ENCODE measurements at places on chromosomes 5 and 9.

GRCh38 chr5:135150767-135151166 is 116.7 kb upstream of the PITX1 start:
- no peak for DNase-seq

GRCh38 chr5:107449369-107449768 is 221.4 kb downstream of the EFNA5 start:
- DNase-seq = no peak

GRCh38 chr5:138472353-138472752 is 7.1 kb downstream of the EGR1 start:
- DNase-seq = no peak

DNA sequence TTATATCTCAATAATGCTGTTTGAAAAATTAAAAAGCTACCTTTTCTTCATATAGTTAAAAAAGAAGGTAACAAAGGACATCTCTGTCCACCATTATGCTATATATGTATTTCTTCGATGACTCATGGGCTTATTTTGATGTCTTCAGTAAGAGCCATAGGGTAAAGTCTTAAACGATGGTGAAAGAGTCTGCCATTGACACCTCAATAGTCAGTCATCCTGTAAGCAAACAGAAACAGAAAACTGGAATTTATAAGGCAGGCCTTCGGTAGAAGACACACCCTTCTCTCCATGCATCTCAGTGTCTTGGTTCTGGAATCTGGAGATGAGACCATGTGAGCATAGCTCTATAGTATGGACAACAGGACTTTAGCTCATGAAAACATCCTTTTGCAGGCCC is 87.0 kb upstream of the ZNF462 start:
- no peak for DNase-seq

DNA sequence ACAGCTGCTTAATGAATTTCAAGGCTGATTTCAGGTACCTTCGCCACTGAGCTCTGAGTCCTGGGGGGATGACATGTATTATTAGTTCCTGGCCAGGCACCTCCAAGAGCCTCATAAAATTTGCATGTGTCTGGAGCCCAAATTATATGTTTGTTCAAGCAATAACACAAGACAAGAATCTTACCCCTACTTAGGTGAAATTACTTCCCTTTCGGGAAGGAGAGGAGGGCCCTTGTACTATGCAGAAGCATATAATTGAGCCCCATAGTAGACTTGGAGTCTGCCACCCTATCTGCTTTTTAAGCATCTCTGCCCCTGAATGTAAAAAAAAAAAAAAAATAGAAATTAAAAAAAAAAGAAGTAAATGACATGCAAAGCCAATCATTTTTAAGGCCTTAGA is 13.0 kb upstream of the TMEM38B start:
- no peak for DNase-seq

DNA sequence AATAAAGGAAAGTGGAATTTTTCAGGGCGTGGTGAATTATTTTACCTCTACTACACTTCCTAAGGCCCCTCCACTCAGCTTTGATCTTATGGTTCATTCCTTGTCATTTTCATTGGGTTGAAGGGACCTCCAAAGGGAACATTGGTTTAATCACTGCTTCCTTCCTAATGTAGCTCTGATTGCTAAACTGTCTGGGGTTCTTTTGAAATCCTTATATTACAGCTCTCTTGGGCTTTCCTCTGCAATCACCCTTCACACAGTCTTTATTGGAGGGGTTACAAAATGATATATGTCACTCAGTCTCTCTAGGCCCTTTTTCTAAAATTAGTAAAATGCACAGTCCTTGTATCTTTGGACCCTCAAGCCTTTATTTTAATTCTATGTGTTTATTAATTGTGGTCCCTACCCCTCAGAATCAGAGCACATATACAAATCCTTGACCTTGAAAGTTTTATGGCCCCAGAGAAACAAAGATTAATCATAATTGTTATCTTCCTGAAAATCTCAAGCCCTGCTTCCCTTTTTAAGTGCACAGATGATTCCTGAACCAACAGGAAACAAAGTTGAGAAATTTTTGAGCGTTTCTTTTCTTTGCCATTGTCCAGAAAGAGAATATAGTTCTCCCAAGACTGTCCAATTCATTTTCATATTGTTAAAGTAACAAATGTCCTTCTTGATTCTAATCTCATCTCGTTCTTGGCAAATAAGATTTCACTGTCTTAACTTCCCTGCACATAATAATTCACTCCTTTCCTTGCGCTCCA is 330.0 kb downstream of the ARRDC3 start:
- DNase-seq = no peak

DNA sequence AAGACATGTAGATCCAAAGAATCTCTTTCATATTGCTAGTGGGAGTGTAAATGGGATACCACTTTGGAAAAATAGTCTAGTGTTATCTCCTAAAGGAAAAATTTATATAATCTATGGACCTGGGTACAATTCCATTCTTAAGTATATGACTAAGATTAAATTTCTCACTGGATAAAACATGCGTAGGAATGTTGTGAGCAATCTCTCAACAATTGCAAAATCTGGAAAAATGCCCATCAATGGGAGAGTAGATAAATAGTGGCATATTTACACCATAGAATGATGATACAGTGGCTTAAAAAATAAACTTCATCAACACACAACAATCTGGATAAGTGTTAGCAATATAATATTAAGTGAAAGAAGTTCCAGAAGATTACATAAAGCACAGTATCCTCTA is 469.5 kb downstream of the MAN2A1 start:
- no peak for DNase-seq

DNA sequence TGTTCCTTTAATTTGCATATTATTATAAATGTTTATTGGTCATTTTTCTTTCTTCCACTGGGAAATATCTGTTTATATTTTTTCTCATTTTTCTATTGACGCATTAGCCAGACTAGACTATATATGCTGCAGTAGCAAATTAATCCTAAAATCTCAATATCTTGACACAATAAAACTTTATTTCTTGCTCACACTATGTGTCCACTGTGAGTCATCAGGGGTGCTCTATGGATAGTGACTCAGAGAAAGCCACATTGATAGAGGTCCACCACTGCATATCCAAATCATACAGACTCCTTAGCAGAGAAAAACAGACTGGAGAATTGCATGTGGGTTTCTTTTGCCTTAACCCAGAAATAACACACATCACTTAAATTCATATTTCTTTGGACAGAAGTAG is 20.8 kb downstream of the OR1L3 start:
- DNase-seq = no peak

GRCh38 chr5:58354827-58355226 is 105.1 kb downstream of the PLK2 start:
- no peak for DNase-seq

DNA sequence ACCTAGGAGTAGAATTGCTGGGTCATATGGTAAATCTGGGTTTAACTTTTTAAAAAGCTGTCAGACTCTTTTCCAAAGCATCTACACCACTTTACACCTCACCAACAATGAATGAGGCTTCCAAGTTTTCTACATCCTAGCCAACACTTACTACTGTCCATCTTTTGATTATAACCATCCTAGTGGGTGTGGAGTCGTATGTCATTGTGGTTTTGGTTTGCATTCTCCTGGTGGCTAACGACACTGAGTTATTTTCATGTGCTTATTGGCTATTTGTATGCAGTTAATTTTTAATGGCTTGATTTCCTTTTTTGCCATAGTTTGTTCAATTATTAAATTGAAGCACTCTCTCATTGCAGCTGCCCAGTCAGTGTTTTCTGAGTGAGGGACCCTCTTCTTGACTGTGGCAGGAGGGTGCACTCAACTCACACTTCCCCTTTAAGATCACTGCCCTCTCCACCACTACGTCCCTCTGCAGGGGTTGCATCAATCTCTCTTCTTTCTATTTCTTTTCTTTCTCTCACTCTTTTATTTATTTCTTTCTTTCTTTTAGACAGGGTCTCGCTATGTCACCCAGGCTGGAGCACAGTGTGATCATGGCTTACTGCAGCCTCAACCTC is 182.3 kb downstream of the C9orf152 start:
- no peak for DNase-seq

DNA sequence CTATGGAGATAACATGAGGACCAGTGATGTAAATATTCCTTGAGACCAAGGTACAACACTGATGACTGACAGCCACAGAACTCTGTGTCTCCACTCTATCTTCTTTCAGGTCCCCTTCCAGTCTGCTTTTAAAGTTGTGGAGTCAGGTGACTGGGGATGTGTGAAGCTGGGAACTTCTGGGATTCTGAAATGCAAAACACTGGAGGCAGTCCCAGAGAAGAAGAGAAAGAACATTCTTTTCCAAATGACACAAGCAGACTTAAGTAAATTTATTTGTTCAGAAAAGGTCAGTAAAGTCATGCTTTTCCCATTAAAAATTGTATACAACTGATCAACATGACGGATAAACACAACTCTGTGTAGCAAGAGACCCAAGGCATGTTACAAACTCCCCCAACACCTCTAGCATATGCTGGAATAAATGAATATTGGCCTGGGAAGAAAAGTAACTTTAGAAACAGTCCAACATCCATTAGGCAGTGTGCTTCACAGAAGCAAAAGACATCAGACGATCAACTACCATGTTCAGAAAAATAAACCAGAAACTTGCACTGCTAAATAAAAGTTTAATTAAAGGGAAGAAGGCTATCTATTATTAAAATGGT is 92.4 kb upstream of the IFNK start:
- DNase-seq = no peak

- DNase-seq = no peak
Observed at GRCh38 chr9:76176171-76176570, 218.1 kb downstream of the RFK start.

GRCh38 chr5:74174366-74174765 is 466.2 kb downstream of the ENC1 start:
- no peak for DNase-seq

GRCh38 chr9:98075332-98075805 is 18.8 kb downstream of the NANS start:
- no peak for DNase-seq

GRCh38 chr5:109805472-109805871 is 115.7 kb downstream of the MAN2A1 start:
- DNase-seq = no peak

GRCh38 chr5:154198611-154199230 is 8.2 kb downstream of the GALNT10 start:
- DNase-seq = no peak

GRCh38 chr5:138654281-138654867 is 79.2 kb upstream of the HSPA9 start:
- peak; percentile 55 for DNase-seq

DNA sequence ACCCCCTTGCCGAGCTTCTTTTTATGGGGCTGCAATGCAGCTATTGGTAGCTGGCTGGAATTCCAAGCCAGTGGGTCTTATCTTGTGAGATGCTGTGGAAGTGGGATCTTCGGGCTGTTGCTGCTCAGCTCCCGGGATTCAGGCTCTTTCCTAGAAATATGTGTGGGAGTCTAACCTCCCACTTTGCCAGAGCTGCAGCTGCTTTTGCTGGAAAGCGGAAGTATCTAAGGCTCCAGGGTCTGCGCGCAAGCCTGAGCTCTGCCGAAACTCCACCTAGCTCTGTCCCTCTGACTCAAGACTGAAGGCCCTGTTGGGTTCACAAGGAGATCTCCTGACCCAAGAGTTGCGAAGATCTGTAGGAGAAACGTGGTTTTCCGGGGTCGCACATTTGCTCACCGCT is 151.1 kb upstream of the ANKRD55 start:
- DNase-seq = no peak

DNA sequence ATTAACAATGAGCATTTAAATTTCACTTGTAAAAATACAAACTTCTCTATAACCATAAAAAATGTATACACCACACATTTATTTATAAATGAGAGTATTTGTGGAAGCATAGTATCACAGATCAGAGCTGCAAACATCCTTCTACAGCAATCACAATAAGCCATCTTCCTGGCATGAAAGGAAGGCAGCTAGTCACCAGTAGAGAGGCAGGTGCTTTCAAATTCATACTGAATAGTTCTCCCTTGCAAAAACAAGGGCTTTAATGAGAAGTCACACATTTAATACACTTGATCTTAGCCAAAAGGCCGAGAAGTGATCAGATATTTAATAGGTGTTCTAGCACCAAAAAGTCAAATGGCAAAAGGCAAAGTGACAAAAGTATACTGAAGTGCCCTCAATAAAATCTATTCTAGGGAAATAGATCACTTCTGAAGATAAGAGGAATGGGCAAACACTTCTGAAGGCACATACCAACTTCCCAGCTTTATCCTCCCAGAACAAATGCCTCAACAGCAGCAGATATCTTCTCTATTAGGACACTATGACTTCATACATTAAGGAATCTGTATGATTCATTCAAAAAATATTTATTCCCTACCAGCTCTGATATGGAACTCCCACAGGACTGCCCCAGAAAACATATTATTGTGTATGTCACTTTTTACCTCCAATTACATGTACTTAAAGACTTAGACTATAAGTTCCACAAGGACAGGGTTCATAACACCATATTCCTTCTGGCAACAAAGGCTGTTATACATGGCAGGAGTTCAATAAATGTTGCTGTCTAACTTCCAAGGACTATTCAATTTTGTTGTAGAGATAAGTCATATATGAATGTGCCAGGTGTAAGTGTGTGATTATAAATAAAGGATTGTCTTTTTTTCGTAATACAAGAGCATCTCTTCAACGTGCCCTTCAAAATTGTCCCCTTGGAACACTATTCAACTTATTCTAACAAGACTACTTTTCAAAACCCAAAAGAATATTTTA is 31.7 kb downstream of the MAPKAP1 start:
- no peak for DNase-seq

DNA sequence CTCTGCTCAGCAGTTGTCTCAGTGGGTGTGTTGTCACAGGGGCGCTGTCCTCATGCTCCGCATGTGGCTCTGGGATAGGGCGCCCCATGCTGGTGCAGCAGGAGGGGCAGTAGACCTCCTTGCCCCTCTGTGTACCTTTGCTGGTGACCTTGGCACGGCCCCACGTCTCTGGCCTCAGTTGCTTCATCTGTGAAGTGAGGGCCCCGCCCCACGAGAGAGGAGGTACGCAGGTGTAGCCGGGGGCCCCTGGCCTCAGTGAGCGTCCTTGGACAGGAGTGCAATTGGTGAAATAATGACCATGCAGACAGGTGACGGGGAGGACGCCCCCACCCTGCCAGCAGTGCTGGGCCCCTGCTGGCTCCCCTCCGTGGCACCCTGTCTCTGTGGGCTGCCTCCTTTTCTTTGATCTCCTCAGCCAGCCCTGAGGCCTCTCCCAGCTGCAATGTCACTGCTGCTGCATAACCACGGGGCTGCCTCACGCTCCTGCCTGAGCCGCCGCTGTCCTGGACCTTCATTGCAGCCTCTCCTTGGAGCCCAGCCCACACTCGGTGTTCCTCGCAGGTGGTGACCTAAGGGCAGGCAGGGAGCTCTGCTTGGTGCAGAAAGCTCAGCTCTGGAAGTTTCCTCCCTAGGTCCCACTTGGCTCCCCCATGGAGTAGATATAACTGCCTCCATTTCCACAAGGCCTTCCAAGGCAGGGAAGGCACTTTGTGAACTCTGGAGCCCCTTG is 57.3 kb downstream of the PHF2 start:
- DNase-seq = no peak

DNA sequence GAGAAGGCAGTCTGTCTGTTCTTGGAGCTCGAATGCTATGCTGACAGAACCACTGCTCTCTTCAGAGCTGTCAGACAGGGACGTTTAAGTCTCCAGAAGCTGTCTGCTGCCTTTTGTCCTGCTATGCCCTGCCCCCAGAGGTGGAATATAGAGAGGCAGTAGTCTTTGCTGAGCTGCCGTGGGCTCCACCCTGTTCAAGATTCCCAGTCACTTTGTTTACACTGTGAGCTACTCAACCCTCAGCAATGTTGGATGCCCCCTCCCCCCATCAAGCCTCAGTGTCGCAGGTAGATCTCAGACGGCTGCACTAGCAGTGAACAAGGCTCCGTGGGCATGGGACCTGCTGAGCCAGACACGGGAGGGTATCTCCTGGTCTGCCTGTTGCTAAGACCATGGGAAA is 344.2 kb downstream of the TMEM161B start:
- no peak for DNase-seq

Data from activated gamma-delta T cell treated with Interleukin-2 at 50 U/mL for 16 hours (primary cell).